Breast epithelium (tissue), 4 donors: ENCODE measurements at places on chromosomes 12 and 14. TPM values are rescaled to one million over a fixed set of nuclear protein-coding genes. Genes with fewer than 3 reads are reported as not detected.
A peak's percentile ranks its signal among the peaks of the same experiment; 100 is the strongest.

GRCh38 chr14:38138473-38139138, 69.1 kb upstream of the SSTR1 start:
- H3K4me3 ChIP-seq, result no peak overlapping the region

- no peaks in the 10 kb centered on the region for H3K4me1 ChIP-seq
- no peak for DNase-seq
- H3K4me3 ChIP-seq, result no peak overlapping the region
- no peaks in the 10 kb centered on the region for H3K27me3 ChIP-seq
Observed at GRCh38 chr14:76050797-76051392, 65.3 kb downstream of the IFT43 start.

DNA sequence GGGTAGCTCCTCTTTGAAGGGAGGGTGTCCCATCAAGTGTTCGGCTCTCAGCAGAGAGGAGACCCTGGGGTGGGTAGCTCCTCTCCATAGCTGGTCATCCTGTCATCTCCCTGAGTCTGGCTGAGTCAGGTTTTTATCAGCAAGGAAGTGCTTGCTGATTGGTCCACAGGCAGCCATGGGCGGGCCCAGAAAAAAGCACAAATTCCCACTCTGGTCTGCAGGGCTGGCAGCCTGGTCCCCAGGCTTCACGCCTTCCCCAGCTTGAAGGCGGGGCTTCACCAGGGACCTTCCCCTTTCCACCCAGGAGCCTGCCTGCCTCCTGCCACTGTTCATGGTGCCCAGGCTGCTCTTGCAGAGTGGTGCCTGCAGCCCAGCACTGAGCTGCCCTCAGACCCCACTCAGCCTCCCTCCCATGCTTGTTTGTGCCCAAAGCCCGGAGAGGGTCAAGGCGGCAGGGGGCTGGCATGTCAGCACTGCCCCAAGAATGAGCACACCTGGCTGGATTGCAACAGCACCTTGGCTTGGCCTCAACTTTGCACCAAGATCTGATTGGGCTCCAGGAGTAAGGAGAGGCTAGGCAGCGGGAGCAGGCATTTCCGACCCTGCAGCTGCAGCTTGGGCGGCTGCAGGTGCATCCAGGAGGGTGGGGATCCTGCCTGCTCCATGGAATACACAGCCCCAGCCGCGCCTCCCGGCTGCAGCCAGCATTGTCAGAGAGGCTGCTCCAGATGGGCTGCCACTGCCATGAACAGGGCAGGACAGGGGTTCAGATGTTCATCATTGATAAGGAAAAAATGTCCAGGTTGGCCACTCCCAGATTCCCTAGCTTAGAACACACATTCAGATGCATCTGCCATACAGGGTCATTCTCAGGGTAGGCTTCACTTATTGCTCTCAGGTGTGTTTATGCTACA, 22.0 kb upstream of the WDR89 start:
- no peak overlapping the region for H3K27ac ChIP-seq
- no peaks in the 10 kb centered on the region for H3K36me3 ChIP-seq
- no peak for DNase-seq
- no peaks in the 10 kb centered on the region for H3K27me3 ChIP-seq
- no peaks in the 10 kb centered on the region for H3K4me1 ChIP-seq

DNA sequence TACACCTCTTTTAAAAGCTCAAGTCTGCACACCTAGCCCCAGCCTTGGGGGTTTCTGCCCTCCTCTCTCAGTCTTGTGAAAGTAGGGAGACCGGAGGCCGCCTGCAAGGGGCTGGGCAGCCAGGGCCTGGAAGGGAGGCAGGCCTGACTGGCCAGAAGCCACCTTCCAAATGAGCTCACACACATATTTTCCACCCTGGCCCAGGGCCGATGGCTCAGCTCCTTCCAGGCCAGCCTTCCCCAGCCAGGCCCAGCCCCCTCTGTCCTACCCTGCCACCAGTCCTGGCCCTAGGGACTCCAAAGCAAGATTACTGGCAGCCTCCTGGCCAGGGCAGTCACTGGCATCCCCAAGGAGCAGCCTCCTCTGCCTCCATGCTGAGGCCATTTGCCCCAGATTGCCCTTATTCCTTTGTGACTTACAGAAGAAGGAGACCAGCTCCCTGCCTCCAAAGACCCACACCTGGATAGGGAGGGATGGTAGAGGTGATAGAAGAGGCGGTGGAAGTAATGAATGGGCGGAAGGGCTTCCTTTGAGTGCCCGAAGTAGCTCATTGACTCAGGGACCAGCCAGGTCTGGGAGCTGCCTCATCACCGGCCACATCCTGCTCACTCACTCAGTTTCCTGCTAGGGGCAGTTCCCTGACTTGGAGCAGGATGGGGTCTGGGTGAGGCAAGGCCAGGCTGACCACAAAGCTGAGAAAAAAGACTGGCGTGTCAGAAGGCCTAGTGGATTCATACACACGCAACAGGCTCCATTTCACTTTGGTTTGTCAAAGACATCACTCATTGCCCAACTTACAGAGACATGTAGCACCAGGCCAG, 14.8 kb downstream of the MMP14 start:
- H3K27me3 ChIP-seq, result no peaks in the 10 kb centered on the region
- H3K27ac ChIP-seq, result peak overlapping the region; percentile 97
- DNase-seq, result peak; percentile 78
- no peaks in the 10 kb centered on the region for H3K36me3 ChIP-seq

DNA sequence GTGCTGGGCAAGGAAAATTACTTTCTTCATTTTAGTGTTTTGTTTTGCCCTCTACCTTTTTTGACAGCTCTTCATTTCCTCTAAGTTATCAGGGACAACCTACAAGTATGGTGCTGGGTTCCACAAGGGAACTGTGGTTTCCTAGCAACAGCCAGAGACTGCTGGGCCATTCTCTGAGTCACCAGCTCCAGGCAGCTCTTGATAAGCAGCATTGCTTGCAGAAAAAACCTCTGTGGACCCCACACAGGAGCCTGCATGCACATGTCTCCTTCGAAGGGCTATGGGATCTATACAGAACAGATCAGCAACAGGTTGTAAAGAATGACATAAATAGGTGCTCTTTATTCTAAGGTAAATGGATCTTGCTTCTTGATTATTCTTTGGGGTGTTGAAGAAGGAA, 81.0 kb upstream of the CCDC196 start:
- no peak overlapping the region for H3K27ac ChIP-seq
- H3K36me3 ChIP-seq, result no peaks in the 10 kb centered on the region
- H3K27me3 ChIP-seq, result no peaks in the 10 kb centered on the region

GRCh38 chr12:6378709-6379472, 3.5 kb upstream of the SCNN1A start:
- H3K27me3 ChIP-seq, result no peaks in the 10 kb centered on the region
- H3K36me3 ChIP-seq, result no peaks in the 10 kb centered on the region
- H3K27ac ChIP-seq, result peak overlapping the region; percentile 73
- no peak overlapping the region for H3K4me3 ChIP-seq
- peaks cover 31% of the 10 kb centered on the region for H3K4me1 ChIP-seq

DNA sequence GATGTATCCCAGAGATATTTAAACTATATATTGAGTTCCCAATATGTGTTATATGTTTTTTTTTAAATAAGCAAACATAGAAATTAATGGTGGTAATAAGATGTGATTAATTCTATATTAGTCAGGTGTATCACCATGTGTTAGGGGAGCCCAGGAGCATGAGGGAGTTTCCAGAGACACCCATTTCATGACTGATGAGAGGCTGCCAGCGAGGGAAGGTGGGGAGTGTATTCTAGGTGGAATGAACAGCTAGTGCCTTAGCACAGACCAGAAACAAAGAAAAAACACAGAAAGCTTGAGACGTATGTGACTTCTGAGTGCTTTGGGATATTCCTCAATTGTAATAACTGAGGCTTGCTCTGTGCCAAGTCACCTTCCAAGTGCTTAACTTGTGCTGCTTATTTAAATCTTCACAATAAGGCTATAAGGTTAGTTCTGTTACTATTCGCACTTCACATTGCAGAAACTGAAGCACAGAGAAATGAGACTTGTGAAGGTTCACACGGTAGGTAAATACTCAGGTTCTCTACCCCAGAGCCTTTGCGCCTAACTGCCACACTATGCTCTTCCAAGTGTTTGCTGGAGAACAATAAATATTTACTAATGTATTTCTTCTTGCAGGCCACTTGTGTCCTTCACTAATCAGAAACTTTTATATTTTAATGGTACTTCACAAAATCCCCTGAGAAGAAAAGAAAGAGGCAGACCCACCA, 17.9 kb upstream of the MGP start:
- no peak for DNase-seq
- H3K4me3 ChIP-seq, result no peak overlapping the region
- H3K36me3 ChIP-seq, result no peaks in the 10 kb centered on the region
- no peaks in the 10 kb centered on the region for H3K27me3 ChIP-seq

- H3K27me3 ChIP-seq, result no peaks in the 10 kb centered on the region
- H3K4me1 ChIP-seq, result no peaks in the 10 kb centered on the region
- H3K4me3 ChIP-seq, result no peak overlapping the region
- no peaks in the 10 kb centered on the region for H3K36me3 ChIP-seq
- no peak for DNase-seq
Observed at GRCh38 chr14:76708028-76708427, 53.2 kb upstream of the VASH1 start.

DNA sequence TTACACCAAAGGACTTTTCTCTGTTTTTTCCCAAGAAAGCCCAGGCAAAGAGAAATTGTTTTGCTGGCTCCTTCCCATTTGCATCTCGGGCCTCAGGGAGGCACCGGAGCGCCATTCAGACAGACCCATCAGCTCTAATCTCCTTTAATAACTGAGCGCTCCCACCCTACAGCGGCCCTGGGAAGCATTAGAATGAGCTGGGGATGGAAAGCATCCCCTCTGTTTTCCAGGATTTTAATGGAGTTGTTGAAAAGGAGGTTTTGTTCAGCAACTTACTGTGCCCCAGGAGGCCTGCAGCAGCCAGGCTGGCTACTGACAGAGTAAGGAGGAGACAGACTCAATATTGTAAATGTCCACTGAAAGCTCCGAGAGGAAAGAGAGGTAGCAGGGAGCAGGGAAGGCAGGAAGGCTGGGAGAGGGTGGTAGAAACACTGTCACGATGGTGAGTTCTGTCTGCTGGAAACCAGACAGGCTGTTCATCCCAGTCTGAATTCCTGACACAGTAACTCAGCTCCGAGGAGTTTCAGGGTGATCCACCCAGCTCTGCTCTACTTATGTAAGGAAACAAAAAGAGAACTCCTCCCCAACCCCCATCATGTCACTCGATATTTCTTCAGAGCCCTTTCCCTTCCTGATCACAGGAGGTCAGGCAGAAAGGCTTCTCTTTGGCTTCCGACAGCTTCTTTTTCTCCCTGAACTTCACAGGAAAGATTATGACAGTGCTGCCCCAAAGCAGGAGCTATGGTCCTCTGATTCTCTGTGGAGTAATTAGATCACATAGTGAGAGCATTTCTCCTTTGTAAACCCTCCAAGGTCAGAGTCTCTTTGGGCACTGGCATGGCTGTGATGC, 62.5 kb upstream of the TMEM132D start:
- no peak overlapping the region for H3K4me3 ChIP-seq
- H3K27ac ChIP-seq, result no peak overlapping the region
- DNase-seq, result no peak
- H3K27me3 ChIP-seq, result no peaks in the 10 kb centered on the region
- H3K4me1 ChIP-seq, result no peaks in the 10 kb centered on the region
- H3K36me3 ChIP-seq, result no peaks in the 10 kb centered on the region

DNA sequence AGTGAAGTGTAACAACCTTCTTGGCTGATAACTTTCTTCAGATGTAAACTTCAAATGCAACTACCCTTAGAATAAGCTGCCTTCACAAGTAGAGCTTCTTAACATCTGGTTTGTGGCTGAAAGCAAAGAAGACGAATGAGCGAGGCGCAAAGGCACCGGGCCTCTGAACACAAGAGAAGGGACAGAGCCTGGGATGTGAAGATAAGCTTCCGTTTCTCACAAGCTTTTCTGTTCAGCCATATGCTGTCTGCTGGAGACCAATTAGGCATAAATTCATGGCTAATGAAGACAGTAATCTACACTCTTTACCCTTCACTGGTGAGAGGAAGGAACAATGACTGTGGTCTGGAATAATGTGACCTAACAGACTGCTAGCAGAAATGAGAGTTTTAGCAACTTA, 195.2 kb downstream of the ATXN7L3B start:
- H3K4me1 ChIP-seq, result no peaks in the 10 kb centered on the region
- H3K4me3 ChIP-seq, result no peak overlapping the region
- no peak overlapping the region for H3K27ac ChIP-seq
- H3K27me3 ChIP-seq, result no peaks in the 10 kb centered on the region

DNA sequence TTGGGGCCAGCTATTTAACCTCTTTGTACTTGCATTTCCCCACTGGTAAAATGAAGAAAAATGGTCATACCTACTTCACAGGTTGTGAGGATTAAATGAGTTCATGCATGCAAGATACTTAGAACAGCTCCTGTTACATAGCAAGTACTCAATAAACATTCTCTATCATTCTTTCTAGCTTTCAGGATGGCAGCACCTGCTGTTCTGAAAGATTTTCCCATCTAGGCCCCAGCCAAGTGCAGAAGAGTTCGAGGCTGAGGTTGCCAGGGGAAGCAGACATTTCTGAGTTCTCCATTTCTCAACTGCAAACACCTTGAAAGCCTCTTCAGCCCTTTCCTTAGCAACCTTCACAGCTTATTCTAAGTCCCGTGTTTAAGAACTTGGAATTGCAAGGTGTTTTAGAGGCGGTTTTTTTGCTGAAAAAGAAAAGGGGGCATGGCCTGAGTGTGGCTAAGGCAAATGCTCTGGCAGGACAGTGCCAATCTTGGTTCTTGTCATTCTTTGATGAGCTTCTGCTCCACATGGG, 73.0 kb upstream of the PRMT8 start:
- H3K36me3 ChIP-seq, result no peaks in the 10 kb centered on the region
- no peaks in the 10 kb centered on the region for H3K4me1 ChIP-seq
- DNase-seq, result no peak
- H3K27me3 ChIP-seq, result peaks cover 14% of the 10 kb centered on the region
- H3K4me3 ChIP-seq, result no peak overlapping the region

DNA sequence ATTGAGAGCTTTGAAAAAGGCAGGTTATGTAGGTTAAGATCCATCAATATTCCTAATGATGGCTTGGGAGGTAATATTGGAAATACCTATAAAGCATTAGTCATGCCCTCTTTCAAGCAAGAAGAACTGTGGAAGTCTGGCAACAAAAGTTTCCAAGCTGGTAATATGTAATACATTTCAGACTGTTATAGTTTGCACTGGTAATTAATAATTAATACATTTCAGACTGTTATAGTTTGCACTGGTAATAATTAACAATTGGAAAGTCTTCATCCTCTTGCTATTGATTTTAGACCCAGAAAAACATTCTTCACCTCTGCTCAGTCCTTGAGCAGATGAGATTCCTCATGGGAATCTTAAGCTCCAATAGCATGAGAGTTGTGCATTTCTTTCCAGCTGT, 29.0 kb upstream of the WDR89 start:
- no peak overlapping the region for H3K27ac ChIP-seq
- no peak for DNase-seq
- no peak overlapping the region for H3K4me3 ChIP-seq
- no peaks in the 10 kb centered on the region for H3K27me3 ChIP-seq
- no peaks in the 10 kb centered on the region for H3K36me3 ChIP-seq

- no peak overlapping the region for H3K27ac ChIP-seq
- DNase-seq, result no peak
- no peak overlapping the region for H3K4me3 ChIP-seq
- no peaks in the 10 kb centered on the region for H3K4me1 ChIP-seq
Observed at GRCh38 chr12:97572220-97572619, 109.6 kb downstream of the RMST start.

CMKLR1 gene
- total RNA-seq, result 30.2 TPM

RDH11 gene
- total RNA-seq, result 42.3 TPM

SMIM41 gene
- total RNA-seq, result not detected

CLEC4C gene
- not detected for total RNA-seq

TESPA1 gene
- total RNA-seq, result 2.2 TPM

KLRC2 gene
- 2.0 TPM for total RNA-seq

TSPAN19 gene
- total RNA-seq, result not detected

IRF2BPL gene
- total RNA-seq, result 76.5 TPM

PIANP gene
- not detected for total RNA-seq

SLC10A1 gene
- total RNA-seq, result not detected

PRR13 gene
- 65.1 TPM for total RNA-seq
